ENCODE measurements at places on chromosomes 12 and 14.

GRCh38 chr14:88614218-88614907 lies 51.5 kb downstream of the ZC3H14 start:
- DNase-seq = peak; percentile 45

DNA sequence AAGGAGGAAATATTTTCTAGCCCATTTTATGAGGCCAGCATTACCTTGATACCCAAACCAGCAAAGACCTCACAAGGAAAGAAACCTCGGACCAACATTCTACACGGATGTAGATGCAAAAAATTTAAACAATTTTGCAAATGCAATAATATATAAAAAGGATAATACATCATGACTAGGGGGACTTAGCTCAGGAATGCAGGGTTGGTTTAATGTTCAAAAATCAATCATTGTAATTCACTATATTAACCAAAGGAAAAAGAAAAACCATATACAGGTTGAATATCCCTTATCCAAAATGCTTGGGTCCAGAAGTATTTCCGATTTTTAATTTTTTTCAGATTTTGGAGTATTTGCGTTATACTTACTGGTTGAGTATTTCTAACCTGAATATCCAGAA lies 33.0 kb downstream of the TPCN1 start:
- no peak for DNase-seq

DNA sequence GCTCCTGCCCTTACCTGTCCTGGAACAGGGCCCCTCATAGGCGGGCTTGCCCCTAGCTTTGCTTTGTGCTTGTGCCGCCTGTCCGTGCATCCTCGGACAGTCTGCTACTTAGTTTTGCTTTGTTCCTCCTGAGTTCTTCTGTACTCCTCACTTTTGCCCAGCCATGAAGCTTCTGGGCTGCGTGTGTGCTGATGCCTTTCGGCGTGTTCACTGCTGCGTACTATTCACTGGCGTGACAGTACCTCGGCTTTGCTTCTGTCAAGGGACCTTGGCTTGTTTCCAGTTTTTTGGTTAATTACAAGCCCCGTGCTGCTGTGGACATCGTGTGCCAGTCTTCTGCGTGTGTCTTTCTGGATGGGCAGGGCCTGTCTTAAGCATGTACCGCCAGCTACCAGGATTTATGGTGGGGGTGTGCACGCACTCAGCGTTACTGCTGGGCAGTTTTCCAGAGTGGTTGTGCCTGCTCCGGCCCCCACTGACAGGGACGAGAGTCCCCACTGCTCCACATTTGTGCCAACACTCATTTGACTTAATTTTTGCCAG lies 2.5 kb downstream of the PACS2 start:
- DNase-seq = no peak

- DNase-seq = peak; percentile 86
These were observed 768 bp downstream of the PTPN11 start for GRCh38 chr12:112419297-112420133.

GRCh38 chr12:5194306-5194705 lies 150.6 kb downstream of the KCNA5 start:
- DNase-seq = no peak

- DNase-seq = no peak
These were observed 114.7 kb upstream of the AMN1 start for GRCh38 chr12:31843398-31844095.

DNA sequence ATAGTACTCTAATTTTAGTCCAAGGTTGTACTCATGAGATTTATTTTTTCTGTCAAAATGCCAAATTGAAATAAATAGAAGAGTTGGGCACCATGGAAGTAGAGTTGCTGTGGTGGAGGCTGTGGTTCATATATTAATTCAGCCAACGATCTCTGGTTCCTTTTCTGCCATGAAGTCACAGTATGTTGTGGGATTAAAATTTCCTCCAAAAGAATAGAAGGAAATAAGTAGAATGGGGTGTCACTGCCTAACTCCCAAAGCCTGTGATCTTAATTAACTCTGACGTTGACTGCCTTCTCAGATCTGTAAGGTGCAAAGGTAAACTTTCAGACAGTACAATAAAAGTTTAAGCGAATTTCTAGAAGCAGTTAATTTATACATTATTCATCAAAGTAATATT lies 37.6 kb upstream of the FBXO34 start:
- DNase-seq = no peak

DNA sequence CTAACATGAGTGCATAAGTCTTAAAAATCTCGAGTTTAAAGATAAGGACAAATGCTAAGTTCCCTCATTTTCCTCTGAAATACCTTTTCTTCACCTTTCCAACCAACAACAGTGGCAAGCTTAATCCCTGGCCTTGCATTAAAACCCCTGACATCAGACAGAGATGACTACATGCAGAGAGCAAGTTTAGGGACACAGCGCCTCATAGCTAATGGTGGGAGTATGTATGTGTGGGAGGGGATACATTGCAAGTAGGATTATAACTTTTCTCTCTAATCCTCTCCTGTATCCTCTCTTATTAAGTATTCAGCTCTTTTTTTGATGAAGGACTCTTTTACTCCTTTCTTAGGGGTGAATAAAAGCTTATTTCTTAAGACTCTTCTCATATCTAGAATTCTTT lies 547.1 kb downstream of the CCER1 start:
- no peak for DNase-seq

GRCh38 chr12:11824736-11825135 lies 175.3 kb downstream of the ETV6 start:
- DNase-seq = no peak

DNA sequence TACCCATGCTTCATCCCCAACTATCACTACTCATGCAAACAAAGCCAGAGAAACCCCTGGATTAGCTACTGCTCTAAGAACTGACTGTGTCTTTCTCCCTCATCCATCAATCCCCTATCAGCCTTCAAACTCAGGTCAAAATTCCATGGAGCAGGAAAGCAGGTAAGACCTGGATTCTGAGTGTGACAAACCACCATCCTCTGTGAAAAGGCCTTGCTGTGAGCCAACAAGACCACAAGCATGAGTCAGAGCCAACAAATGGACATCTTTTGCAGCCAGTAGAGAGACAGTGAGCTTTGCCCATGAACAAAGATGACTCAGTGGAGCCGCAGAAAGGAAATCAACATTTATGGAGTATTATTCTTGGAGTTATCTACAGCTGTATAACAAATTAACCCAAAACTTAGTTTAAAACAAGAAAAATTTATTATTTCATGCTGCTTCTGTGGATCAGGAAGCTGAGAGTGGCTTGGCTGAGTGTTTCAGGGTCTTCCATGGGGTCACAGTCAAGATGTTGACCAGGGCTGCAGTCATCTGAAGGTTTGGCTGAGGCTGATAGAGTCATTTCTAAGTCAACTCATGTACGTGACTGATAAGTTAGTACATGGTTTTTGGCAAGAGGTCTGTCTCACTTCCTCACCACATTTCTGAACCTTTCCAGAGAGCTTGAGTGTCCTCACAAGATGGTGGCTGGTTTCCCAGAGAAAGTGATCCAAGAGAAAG lies 61.1 kb downstream of the PITPNM2 start:
- DNase-seq = peak; percentile 93

DNA sequence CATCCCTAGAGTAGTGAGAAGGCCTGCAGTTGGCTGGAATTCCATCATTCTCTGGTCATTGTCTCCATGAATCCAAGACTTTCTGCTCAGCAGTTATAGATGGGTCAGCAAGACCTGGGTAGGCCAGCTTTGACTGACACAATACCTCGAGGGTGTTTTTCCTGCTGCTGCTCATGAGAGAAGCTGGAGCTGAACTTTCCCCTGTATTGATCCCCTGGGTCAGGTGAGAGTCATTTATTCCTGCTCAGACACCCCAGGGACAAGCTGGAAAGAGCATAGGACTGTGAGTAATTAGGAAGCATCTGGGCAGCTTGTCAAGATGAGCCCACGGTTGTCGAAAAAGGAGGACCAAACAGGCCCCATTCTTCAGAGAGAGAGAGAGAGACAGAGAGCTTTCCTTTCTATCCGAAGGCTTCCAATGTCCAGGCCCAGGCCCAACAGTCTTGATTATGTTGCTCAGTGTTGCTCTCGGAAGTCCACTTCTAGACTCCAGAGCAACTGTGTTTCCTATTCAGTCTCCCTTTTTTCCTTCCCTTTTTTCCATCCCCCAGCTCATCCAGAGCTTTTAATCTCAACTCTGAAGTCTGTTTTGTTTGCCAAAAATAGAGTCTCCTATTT lies 131.1 kb downstream of the SLC8A3 start:
- DNase-seq = no peak

GRCh38 chr12:11677752-11678151 lies 28.3 kb downstream of the ETV6 start:
- no peak for DNase-seq

DNA sequence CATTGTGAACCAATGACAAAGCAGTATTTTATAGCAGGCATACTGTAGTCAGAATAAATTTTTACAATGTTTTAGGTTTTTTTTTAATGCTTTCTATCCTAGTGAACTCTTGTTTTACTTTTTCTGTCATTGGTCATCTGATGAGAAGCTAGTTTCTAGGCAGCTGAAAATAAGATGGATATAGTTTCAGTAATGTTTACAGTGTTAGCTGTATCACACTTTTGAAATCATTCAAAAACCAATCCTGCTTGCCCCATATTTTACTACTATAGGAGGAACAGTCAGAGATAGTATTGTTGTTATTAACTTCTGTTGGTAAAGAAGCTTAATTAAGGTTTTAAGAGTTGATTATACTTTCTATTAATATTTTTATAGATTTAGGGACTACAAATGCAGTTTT lies 24.5 kb downstream of the USP15 start:
- DNase-seq = no peak

- DNase-seq = no peak
These were observed 126.0 kb upstream of the ATF7IP start for GRCh38 chr12:14239350-14239934.

- DNase-seq = no peak
These were observed 43.5 kb downstream of the CMKLR1 start for GRCh38 chr12:108295641-108296040.

DNA sequence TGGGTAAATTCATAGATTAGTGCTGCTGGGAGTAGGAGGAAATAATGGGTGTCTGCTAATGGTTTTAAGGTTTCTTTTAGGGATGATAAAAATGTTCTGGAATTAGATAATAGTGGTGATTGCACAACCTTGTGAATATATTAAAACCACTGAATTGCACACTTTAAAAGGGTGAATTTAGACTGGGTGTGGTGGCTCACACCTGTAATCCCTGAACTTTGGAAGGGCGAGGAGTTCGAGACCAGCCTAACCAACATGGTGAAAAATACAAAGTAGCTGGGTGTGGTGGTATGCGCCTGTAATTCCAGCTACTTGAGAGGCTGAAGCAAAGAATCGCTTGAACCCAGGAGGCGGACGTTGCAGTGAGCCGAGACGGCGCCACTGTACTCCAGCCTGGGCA lies 1.3 kb downstream of the RAD52 start:
- no peak for DNase-seq

- no peak for DNase-seq
These were observed 51.8 kb downstream of the CHGA start for GRCh38 chr14:92974541-92975345.

GRCh38 chr14:92903359-92903758 lies 19.6 kb upstream of the CHGA start:
- no peak for DNase-seq

GRCh38 chr14:57291692-57292647 lies 23.2 kb downstream of the AP5M1 start:
- DNase-seq = no peak

DNA sequence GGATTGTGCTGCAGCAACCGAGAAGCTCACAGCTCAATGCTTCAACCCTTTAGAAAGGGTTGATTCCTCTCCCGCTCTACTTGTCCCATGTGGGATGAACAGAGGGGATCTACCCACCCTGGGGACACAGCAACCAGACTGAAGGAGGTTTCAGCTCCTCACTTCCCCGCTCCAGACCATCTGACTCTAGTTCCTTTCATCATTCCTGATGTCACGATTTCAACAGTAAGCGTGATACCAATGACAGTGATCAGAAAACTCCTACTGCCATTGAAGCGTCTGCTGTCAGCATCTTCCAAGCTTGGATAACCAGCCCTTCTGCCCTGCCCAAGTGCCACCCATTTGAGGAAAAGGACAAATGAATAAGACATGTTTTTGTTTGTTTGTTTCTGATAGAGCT lies 14.3 kb downstream of the SERPINA1 start:
- DNase-seq = no peak

GRCh38 chr12:93879476-93880421 lies 202.6 kb downstream of the CRADD start:
- no peak for DNase-seq

DNA sequence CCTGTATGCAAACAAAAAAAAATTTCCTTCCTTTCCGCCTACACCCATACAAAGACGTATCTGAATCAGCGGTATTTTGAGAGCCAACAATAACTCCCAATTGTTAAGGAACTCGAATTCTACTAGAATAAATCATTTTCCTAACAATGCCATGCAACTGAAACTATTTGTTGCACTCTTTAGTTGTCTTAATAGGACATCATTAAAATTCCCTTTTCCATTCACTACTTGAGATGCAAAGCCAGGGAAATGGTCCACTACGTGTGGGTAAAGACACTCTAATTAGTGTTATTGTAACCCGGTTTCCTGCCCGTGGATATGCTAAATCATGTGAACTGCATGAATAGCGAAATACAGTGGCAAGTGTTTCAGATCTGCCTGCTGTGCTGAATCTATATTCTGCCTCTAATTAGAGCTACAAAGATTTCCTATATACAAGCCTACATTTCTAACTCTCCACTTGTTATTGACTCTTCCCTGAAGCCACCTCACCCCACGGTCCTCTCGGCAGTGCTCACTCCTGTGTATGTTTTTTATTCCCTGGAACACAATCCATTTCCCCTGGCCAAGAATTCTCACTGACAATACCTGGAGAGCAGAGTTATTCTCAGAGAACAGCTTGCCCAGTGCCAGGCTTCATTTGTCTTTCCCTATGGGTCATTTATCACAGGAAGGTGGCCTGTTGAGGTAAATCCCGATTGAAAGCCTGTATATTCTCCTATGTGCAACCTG lies 168.3 kb downstream of the PAWR start:
- DNase-seq = no peak

DNA sequence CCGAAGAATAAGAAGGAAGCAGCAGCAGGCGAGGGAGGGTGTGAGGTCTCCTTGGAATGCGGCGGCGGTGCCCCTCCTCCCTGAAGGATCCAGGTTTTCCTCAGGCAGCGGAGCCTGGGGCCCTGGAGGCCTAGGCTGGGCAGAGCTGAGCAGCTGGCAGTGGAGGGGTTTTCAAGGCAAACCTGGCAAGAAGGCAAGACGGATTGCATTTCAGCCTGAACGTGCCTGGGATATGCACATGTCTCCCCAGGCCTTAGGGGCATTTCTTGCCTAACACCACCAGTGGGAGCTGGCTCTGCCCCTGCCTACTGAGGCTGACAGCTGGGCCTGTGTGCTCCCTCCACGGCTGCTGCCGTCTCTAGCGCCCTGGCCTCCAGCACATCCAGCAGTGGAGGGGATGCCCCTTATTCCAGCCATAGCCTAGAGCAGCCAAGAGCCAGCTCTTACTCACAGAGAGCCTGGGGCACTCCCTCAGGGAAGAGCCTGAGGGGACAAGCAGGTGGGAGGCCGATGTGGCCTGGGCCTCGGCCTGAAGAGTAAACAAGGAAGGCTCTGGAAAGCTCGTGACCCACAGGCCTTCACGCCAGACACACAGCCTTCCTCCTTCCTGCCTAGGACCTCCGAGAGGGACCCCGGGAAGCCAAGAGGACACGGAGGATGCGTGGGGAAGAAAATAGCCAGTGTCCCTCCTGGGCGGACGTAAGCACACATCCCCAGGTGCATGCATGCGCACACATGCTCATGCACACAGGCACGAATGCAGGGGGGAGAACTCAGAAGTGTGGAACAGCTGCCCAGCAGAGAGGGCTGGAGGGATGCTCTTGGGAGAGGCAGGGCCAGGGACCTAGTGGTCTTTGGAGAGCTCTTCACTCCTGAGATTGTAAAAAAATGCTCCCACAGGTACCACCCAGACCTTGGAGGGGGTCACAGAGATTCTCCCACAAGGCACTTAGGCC lies 23.0 kb upstream of the EIF2B2 start:
- no peak for DNase-seq

Measured in RWPE1 (cell line).